ENCODE measurements at places on chromosomes 3 and 15. TPM values are rescaled to one million over a fixed set of nuclear protein-coding genes. Genes with fewer than 3 reads are reported as not detected.

The ARRDC4 gene
- 33.1 TPM for total RNA-seq

GRCh38 chr15:78290222-78290621, 9.2 kb downstream of the SKIC8 start:
- no peak for DNase-seq

- peak; percentile 58 for DNase-seq
Measured at GRCh38 chr15:58070801-58071418, 5.4 kb upstream of the ALDH1A2 start.

The ONECUT1 gene
- not detected for total RNA-seq

DNA sequence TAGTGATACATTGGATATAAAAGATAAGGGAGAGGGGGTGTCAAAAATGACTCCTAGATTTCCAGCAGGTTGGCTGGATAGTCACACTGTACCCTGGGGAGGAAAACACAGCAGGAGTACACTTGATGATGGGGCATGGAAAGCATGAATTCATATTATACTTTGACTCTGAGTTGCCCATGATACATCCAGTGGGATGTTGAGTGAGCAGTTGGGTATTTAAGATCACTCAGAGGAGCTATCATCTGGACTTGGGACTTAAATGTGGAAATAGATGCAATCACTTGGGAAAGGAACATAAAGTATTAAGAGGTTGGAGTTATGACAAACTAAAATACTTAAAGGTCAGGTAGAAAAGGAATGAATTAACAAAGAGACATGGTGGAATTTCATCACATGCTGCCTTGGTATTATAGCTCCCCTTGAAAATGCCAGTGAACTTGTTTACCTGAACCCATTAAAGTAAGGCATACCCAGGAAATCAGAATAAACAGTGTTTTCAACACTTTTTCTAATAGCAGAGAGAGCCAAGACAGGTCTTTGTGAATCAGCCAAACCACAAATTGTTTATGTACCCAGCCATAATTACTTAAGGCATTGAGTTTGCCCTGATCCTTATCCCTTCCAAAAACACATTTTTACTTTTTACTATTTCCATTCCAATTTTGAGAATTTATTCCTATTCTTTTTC, 49.9 kb upstream of the ABI3BP start:
- DNase-seq = peak; percentile 85

DNA sequence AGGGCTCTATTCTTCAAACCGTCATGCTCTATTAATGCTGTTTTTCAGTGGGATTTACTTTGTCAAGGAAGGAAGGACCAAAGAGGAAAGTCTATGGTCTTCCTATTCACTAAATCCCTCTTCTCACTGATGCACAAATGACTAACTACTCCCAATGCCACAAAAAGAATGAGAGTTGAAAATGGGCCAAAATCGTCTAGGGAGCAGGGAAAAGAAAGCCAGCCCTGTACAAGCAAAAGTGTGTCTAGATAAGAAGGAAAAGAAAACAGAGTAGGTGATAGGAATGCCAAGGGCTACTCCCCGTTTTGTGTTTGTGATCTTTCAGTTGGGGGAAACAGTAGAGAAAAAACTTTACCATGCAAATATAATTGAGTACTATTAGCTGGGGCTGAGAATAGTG, 97.2 kb upstream of the TMCO5A start:
- peak; percentile 24 for DNase-seq

GRCh38 chr3:105401254-105401653, 34.5 kb downstream of the ALCAM start:
- DNase-seq = no peak

DNA sequence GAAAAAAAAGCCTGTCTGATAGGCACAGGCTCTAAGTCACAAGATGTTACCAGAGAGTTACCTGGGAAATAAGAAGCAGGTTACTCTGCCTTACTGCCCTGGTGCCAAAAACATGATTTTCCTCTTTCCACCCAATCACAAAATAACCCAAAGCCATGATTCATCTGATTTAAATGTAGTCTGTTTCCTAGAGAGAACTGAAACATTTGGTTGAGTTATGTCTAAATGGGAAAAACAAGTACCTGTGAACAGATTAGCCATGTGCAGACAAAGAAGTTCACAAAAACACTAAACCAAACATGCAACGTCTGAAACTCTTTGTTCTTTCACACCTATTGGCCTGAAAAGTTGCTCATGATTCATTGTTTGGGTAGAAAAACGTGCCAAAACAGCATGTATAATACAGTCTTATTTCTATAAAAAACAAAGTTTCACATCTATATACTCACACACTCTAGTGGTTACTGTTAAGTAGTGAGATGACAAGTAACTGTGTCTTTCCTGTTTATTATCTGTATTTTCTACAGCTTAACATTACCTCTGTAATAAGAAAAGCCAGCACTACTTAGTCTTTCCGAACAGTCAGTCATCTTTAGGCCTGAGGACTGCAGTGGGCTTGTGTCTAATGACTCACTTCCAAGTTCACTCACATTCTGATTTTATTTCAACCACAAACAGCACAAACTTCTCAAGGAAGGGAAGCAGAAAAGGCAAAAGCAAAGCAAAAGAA, 30.2 kb downstream of the FAM174B start:
- peak; percentile 51 for DNase-seq

DNA sequence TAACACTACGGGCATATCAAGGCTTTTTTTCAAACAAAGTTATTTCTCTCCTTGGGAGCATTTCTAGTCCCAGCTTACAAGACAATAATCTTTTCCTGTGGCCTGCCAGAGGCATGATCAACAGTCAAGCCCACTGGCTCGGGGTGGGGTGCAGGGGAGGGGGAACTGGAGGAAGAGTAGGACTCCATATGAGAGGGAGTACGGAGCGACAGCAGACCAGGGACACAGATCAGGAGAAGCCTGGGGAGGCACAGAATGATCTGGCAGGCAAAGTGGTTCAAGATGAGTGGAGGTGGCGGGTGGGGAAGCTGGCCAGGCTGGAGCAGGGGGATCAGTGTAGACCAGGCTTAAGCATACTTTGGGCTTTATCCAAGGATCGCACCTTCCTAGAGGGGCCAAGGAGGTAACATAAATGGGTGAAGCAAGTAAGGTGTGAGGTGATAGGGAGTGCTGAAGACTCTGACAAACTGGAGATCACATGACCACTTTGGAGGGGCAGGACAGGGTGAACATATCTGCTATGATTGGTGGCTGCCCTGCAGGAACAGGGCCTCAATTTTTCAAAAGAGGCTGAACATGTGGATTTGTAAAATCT, 37.4 kb downstream of the KLF15 start:
- DNase-seq = no peak

GRCh38 chr3:188749010-188749617, 422.7 kb upstream of the TPRG1 start:
- peak; percentile 21 for DNase-seq

DNA sequence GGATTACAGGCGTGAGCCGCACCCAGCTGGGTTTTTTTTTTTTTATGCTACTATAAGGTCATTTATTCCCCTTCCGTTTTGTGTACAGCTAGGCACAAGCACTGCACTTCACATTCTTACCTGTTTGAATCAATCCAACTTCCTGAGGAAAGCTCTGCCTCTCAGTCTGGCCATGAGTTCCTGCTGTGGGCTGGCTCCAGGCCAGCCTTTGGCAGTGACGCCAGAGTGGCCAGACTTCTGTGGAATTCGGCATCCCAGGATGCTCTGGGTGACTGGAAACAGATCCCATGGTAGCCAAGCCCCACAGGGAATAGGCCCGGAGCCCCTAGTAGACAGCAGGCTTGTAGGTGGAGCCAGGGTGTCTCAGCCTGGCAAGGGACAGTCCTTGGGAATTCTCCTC, 21.5 kb upstream of the TIMP4 start:
- DNase-seq = peak; percentile 68

- no peak for DNase-seq
Measured at GRCh38 chr3:57141719-57142410, 23.3 kb downstream of the IL17RD start.

GRCh38 chr3:142355692-142356091, 92.1 kb downstream of the XRN1 start:
- DNase-seq = no peak

GRCh38 chr3:13022348-13023234, 50.6 kb downstream of the IQSEC1 start:
- DNase-seq = peak; percentile 75

The GOLGA6L4 gene
- 1.3 TPM for total RNA-seq

GRCh38 chr3:47163169-47164006, 525 bp downstream of the SETD2 start:
- DNase-seq = peak; percentile 71

DNA sequence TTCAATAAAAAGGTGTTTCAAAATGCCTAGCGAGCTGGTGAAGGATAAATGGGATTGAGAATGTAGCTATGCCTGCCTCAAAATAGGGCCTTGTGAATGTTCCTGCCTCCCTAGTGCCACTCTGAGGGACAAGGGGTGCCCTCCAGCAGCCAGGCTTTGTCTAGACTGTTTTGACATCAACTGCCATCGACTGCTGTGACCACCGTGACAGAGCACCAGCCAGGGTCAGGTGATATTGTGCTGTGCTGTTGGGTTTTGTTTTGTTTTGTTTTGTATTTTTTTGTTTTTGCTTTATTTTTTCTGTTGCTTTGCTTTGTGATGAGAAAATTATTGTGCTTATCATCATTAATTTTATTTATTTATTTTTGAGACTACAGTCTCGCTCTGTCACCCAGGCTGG, 144.8 kb downstream of the SMAD6 start:
- no peak for DNase-seq

DNA sequence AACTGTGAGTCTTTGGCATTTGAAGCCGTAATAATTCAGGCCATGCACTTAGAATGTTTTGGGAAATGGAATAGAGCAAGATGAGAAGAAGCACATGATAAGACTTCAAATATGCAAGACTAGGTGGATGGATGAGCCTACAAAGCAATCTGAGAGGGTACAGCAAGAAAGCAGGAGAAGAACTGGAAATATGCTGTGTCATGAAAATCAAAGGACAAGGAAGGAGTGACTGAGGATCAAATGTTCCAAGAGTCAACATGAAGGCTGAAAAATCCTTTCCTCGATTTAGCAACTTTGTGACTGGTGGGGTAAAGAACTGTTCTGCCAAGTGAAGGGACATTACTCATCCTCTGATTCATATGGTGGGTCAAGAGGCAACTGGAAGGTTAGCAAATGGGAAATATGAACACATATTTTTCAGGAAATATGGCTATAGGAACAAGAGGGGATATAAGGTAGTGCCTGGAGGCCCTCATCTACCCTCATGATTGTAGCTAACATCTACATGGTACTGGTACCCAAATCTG, 803.7 kb upstream of the ARRDC4 start:
- DNase-seq = no peak

The ITPKA gene
- 7.7 TPM for total RNA-seq

DNA sequence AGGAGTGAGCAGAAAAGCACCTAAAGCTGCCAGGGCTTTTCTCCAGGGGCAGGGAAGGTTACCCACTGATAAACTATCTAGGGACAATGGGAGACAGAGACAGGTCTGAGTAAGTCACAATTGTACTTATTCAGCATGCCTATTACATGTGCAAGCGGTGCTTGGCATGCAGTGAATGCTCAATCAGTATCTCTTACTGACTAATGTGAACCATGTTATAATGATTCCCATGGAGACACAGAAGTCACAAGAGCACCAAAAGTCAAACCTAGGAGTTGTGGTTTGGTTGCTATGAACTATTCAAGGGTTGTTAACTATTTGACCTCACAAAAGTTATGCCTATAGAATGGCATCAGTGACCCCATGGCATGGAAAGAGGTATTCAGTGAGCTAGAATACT, 50.0 kb upstream of the RASGRP1 start:
- no peak for DNase-seq

The HTR3E gene
- not detected for total RNA-seq

DNA sequence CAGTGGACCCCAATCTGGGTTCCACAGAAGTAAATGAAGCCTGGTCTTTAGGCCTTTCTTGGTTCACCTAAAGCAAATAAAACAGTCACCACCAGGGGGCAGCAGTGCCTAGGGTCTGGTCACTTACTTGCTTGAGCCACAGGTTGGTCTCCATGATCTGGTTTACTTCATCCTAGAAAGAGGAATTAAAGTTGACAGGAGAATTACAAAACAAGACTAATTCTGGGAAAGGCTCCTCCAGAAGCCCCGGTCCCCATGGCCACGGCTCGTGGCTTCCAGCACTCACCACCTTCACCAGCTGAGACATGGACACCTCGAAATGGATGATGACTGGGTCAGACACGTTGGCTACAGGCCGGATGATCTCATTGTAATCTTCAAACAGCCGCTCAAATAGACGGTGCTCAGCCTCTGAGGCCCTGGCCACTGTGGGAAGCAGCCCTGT, 2.3 kb downstream of the CHRNA3 start:
- DNase-seq = peak; percentile 88

The MELTF gene
- total RNA-seq = 0.89 TPM

DNA sequence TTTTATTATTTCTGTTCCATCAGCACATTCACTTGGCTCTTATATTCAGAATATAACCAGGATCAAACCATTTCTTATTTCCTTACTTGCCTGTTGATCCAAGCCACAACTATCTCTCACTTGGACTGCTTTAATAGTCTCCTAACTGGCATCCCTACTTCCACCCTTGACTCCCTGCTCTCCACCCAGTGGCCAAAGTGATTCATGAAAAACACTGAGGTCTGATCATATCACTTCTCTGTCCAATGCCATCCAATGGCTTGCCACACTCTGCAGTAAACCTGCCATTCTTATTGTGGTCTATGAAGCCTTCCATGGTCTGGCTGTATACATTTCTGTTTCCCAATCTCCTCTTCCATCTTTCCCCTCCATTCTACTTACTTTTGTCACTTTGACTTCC, 576.1 kb downstream of the PDCD6IP start:
- no peak for DNase-seq

DNA sequence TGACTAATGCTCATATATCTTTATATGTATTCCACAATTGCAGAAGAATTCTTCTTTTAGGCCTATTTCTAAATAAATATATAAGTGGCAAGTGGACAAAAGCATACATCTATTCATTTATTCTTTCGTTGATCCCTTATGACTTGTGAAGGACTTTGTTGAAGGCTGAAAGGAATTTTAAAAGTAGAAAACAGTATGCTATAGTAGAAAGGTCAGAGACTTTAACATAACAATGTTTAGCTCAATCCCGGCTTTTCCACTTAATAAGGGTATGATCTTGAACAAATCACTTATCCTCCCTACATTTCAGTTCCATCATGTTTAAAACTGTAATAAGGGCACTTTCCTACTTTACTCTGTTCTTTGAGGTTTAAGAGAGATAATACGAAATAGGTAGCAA, 672.9 kb downstream of the MECOM start:
- DNase-seq = no peak

GRCh38 chr15:51732646-51733045, 4.8 kb downstream of the LYSMD2 start:
- no peak for DNase-seq

- DNase-seq = no peak
Measured at GRCh38 chr3:185843635-185844034, 18.8 kb upstream of the IGF2BP2 start.

The POU1F1 gene
- total RNA-seq = not detected

The FBN1 gene
- 1,478 TPM for total RNA-seq

DNA sequence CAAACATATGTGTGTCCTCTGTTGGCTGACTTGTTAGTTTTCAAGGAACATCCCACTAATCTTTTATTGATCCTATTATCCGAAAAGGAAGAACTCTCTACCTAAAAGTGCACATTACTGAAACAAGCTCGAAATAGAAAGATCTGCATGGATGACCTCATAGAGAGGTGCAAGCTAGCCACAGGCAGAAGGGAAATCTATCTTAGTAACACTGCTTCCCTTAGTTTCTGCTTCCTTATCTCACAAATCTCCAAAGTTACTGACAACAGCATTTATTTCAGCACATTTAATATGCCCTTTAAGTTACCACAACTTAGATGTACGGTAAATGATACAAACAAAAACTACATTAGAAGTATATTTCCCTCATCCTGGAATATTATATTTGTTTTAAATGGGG, 285.1 kb upstream of the CCDC54 start:
- no peak for DNase-seq

The KLF15 gene
- 0.13 TPM for total RNA-seq

The SPATA12 gene
- total RNA-seq = not detected

Data from GM23248 (cell line).